Myocyte (in vitro differentiated cells): ENCODE measurements at places on chromosomes 3 and 15. TPM values are rescaled to one million over a fixed set of nuclear protein-coding genes. Genes with fewer than 3 reads are reported as not detected.

Gene RTP1
- total RNA-seq: not detected in 2 replicates

Gene CFAP20DC
- 1.8 TPM in 2 replicates for total RNA-seq

Gene ECE2
- total RNA-seq: not detected in 2 replicates

Gene TJP1
- total RNA-seq: 37.8 and 43.0 TPM in 2 replicates

Gene UBAP1L
- 0.88 and 1.6 TPM in 2 replicates for total RNA-seq
